Activated T-helper 17 cell treated with anti-CD3 and anti-CD28 coated beads, Interleukin-2, amount 50 U/mL, for 72 hours (primary cell): ENCODE measurements at places on chromosomes 3 and 15. TPM values are rescaled to one million over a fixed set of nuclear protein-coding genes. Genes with fewer than 3 reads are reported as not detected.

Gene ZNF80
- 0.29 TPM for total RNA-seq

GRCh38 chr3:23481616-23482278 is 278.6 kb downstream of the UBE2E2 start:
- no peak for ATAC-seq

- ATAC-seq: no peak
Measured at GRCh38 chr3:50671331-50671730, 3.4 kb upstream of the DOCK3 start.

- no peak for ATAC-seq
Measured at GRCh38 chr15:101296418-101297405, 1.7 kb upstream of the SNRPA1 start.

DNA sequence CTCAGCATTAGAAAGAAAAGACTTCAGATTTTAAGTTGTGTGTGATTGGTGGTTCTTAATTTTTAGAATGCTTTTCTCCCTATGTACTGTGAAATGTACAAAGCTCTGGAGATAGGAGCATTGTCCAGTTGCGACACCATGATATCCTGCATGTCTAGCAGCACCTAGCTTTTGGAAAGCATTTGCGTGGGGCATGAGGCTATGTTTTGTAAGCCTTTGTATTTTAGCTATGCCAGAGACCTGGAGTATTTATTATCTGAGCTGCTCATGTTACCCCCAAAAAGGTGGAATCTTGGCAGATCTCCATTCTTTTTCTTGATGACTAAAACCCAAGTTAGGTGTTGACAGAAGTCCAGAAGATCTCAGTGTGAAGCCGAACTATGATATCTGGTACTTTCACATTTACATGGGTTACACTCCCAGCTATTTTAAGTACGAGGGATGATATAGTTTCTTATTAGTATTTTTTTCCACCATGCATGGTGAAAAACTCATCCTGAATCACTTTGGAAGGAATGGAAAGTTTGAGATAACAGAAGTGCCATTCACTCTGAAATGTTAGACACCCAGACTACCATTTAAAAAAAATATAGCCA is 126.7 kb upstream of the SAMMSON start:
- no peak for ATAC-seq
